Uterus (tissue), 4 donors: ENCODE measurements at places on chromosomes 7 and 10. TPM values are rescaled to one million over a fixed set of nuclear protein-coding genes. Genes with fewer than 3 reads are reported as not detected.

GRCh38 chr10:71237843-71238623, 25.7 kb downstream of the UNC5B start:
- no peak for DNase-seq

GRCh38 chr7:100520138-100520537, 18.9 kb upstream of the AGFG2 start:
- no peak for DNase-seq

GRCh38 chr10:125431149-125431548, 251.8 kb downstream of the TEX36 start:
- DNase-seq = no peak

- no peak for DNase-seq
Observed at GRCh38 chr10:20685462-20685861, 211.6 kb downstream of the NEBL start.

DNA sequence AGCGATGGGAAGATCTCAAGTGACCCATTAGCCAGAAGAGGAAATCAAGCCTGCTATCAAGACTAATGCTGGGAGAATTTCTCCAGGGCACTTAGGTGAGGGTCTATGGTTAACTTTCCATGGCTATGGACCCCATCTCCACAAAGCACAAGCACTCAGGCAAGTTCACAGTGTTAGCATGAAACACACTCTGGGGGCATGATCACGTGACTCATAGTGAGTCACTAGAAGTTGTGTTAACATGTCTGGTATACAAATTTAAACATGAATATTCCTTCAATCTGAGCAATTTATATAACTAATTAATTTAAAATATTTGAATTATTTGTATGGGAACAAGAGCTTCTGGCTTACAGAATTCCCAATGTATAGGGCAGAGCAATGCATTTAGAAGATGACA, 131.8 kb downstream of the FAM204A start:
- DNase-seq = no peak

GRCh38 chr7:106367664-106368063, 82.9 kb upstream of the NAMPT start:
- no peak for DNase-seq

- DNase-seq = no peak
Observed at GRCh38 chr7:23385140-23385539, 85.2 kb downstream of the IGF2BP3 start.

The AS3MT gene
- total RNA-seq = 0.51 TPM

The ATRNL1 gene
- 193 TPM for total RNA-seq
